ENCODE measurements at places on chromosomes 13 and 19. TPM values are rescaled to one million over a fixed set of nuclear protein-coding genes. Genes with fewer than 3 reads are reported as not detected.
A peak's percentile ranks its signal among the peaks of the same experiment; 100 is the strongest.

The CYP2A6 gene
- not detected for total RNA-seq

The IGFL1 gene
- total RNA-seq = not detected

The MIA gene
- total RNA-seq = 0.40 TPM

The FGF14 gene
- not detected for total RNA-seq

The PDE4C gene
- total RNA-seq = not detected

The KDELR1 gene
- total RNA-seq = 53.7 TPM

The OR7D4 gene
- total RNA-seq = not detected

The HCN2 gene
- not detected for total RNA-seq

The C2CD4C gene
- total RNA-seq = not detected

- no peak for DNase-seq
These were observed 16.8 kb upstream of the PSG9 start for GRCh38 chr19:43286096-43286495.

GRCh38 chr13:110499621-110500281 is 61.8 kb downstream of the RAB20 start:
- DNase-seq = no peak

GRCh38 chr13:113297370-113298042 is 467 bp downstream of the LAMP1 start:
- peak; percentile 74 for DNase-seq

- no peak for DNase-seq
These were observed 78.8 kb downstream of the SOX1 start for GRCh38 chr13:112145551-112146360.

DNA sequence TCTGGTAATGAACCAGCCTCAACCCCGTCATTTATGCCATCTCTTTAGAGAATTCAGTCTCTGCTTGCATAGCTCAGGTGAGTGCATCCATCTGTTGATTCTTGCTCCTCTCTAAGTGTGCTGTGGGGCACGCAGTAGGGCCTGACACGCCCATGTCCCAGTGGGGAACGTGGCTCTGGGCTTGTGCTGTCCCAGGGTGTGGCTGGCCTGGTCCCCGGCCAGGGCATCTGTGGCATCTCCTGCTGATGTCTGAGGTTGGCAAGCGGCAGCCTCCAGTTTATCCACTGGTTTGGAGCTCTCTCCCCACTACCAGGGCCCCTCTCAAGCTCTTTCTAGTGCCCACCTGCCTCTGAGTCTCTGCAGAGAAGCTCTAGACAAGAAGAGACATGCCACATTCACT is 146.6 kb upstream of the GJB6 start:
- no peak for DNase-seq

DNA sequence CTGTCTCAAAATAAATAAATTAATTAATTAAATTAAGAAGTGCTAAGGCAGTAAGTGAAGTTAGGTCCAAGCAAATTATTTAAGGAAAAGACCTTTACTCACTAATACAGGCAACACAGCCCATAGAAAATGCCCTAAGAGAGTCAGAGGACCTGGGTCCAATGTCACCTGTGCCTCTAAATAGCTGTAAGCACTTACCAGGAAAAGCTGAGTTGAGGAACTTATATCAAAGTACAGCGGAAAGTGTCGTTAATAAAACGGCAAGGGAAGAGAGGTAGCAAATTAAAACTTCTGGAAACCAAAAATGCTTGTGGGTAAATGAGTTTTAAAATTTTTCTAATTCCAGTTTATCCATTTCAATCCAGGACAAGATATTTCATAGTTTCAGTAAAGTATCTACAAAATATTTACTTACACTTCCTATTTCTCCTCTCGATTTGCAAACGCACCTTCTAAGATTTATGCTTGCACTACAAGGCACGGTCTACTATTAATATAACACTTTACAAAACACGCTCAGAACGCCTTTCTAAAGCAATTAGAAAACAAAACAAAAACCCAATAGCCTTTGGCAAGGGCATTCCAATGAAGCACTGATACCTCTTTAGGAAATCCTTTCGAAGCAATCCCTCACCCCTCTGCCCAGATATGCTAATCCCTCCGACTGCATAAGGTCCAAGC is 963 bp downstream of the VPS36 start:
- DNase-seq = peak; percentile 44

DNA sequence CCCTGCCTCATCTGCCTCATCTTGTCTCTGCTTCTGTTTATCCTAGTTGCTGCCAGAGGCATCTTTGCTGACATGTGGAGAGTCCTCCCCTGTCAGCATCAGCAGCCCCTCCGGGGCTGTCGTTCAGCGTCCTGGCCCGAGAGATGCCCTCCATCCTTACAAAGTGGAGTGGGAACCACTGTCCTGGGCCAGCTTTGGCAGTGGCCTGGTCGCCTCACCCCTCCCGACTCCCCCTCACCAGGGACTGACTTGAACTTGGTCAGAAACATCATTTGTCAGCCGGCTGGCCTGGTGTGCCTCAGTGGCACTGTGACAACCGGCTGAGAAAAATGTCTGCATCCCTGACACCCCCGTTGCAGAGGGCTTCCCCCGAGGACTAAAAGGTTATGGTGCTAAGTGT is 20.6 kb downstream of the FGF9 start:
- no peak for DNase-seq

- peak; percentile 89 for DNase-seq
These were observed 1.0 kb downstream of the SMIM24 start for GRCh38 chr19:3479177-3479833.

DNA sequence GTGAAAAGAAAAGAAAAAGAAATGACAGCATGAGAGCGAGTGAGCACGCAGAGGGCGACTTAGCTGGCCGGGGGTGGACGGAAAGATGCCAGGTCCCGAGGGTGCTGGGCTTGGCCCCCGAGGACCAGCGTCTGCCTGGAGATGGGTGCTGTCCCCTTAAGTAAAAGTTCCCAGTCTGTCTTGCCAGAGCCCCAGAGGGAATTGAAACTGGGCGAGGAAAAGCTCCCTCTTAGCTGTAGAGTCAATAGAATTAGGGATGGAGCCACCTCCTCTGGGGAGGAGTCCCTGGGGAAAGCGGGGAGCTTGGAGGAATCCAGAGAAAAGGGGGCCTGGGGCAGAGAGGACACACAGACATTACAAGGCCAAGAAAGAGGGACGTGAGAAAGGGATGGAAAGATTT is 13.3 kb downstream of the BCAM start:
- DNase-seq = no peak

- DNase-seq = no peak
These were observed 1.8 kb upstream of the TM6SF2 start for GRCh38 chr19:19274716-19275565.

- DNase-seq = peak; percentile 71
These were observed 661 bp upstream of the MIR17HG start for GRCh38 chr13:91346850-91347201.

DNA sequence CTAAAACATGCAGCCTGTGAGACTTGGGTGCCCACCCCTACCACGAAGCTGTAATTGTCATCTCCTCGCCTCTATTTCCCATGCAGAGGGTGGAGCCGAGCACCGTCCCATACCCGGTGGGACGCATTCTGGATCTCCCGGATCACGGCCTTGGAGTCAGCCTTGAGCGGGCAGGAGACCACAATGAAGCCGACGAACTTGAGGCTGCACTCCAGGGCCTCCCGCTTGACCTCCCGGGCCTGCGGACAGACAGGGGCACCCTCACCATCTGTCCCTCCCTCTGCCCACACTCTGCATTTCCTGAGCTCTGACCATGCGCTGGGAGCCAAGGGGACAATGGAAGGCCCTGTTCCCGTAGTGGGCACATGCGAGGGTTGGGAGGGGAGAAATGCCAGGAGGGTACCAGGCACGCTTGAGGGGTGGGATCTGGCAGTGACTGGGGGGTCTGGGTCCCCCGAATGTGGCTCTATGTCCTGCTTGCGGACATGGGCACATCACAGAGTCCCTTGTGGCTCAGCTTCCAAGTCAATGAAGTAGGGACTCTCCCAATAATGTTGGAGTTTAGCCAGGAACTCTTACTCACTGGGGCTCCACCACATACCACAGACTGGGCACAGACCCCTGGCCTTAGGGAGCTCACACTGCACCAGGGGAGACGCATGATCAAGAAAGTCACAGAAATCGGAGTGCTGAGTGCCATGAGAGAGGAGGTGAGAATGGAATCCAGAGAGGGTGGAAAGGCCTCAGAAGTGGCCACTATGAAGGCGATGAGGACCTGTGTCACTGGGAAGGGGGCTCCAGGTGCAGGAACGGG is 9.2 kb upstream of the GMIP start:
- DNase-seq = no peak

DNA sequence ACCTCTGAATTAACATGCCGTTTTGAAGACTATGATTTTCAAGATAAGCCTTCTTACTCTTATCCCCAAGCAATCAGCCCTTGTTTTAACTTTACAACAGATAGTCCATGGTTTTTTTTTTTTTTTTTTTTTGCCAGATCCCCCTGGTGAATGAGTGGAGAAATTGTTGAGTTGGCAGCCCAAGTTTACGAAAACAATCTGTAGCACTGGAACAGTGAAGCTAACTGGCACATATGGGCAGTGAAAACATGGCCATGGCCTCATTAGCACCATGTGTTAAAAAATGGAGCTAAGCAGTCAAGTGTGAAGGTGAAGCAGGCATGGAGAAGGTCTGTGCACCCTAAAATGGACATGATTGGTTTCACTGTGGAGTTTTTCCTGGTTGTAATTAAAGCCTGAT is 812.1 kb upstream of the MIR17HG start:
- DNase-seq = no peak

- no peak for DNase-seq
These were observed 13.1 kb downstream of the NAXD start for GRCh38 chr13:110628477-110628793.

- no peak for DNase-seq
These were observed 11.5 kb upstream of the ACOD1 start for GRCh38 chr13:76936763-76937162.

DNA sequence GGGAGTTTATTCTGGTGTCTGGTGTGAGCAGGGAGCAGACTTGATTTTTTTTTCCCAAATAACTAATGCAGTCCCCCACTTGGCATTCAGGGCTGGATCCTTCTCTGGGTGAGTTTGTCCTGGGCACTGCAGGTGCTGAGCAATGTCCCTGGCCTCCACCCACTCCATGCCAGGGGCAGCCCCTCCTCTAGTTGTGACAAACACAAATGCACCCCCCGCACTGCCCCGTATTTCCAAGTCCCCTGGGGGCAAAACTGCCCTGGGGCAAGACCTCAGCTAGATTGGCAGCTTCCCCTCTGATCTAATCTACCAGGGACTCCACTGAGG is 6.4 kb downstream of the MOB3A start:
- no peak for DNase-seq

GRCh38 chr19:29629836-29630534 is 23.9 kb downstream of the POP4 start:
- DNase-seq = no peak

DNA sequence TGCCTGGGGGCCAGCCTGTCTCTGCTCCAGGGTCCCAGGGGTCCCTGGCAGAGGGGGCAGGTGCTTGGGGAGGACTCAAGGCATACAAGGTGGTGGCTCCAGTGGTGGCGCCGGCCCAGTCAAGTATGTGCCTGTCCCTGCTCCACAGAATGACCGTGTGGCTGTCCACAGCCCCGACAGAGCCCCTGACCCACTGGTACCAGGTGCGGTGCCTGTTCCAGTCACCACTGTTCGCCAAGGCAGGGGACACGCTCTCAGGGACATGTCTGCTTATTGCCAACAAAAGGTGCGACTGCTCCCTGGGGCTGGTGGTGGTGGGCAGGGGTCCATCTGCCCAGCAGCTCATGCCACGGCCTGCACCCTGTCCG is 8.2 kb downstream of the YIPF2 start:
- DNase-seq = no peak

- no peak for DNase-seq
These were observed 44.0 kb downstream of the PCDH17 start for GRCh38 chr13:57675526-57675925.

DNA sequence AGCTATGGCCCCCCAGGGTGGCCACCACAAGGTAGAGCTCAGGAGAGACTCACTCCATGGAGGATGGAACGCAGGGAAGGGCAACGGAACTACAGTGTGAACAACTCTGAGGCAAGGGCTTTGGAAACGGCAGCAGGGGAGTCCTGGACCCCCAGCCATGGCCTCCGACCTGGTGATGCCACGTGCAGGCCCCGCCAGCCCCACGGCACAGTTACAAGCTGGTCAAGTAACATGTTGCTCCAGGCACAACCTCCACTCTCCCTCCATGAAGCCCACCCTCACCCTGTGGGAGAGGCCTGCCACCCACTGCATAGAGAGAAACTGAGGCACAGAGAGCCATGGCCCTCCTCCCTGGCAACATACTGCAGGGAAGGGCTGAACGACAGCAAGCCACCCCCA is 9.1 kb upstream of the CERS1 start:
- no peak for DNase-seq

DNA sequence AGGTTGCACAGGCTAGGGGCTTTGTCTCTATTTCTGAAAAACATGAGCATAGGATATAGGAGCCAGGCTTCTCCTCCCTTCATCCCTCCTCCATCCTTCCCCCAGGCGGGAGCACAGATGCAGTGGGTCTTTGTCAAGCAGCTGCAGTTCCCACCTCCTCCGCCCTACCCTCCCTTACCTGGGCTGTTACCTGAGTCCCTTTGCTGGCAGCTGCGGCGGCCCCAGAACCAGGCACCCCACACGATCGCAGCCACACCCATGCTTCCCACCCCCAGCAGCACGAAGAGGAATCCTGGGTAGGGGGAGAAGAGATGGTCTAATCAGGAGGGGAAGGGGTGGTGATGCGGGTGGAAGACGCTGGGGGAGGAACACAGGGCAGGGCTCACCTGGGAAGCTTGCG is 7.8 kb downstream of the TMIGD2 start:
- DNase-seq = no peak

DNA sequence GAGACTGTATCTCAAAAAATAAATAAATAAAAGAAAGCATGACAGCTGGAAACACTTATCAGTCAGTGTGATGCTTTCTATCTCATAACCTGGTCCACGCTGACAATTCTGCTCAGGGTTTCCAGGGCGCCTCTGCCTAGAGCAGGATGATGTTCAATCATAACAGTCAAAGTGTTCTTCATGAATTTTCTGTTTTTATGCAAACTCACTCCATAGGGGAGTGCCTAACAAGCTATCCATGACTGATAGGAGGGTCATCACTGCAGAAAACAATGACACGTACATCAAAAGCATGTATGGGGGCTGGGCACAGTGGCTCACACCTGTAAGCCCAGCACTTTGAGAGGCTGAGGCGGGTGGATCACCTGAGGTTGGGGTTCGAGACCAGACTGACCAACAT is 41.4 kb upstream of the ZNF83 start:
- no peak for DNase-seq

DNA sequence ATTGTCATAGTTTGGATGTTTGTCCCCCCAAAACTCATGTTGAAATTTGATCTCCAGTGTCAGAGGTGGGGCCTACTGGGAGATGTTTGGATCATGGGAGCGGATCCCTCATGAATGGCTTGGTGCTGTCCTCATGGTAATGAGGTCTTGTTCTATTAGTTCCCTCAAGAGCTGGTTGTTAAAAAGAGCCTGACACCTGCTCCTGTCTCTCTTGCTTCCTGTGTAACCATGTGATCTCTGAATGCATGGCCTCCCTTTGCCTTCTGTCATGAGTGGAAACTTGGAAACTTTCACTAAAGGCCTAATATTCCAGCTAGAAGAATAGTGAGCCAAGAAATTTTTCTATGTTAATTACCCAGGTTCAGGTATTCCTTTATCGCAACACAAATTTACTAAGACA is 311.4 kb upstream of the ATXN8OS start:
- DNase-seq = no peak

GRCh38 chr13:100954430-100955305 is 280.1 kb upstream of the TMTC4 start:
- no peak for DNase-seq

- no peak for DNase-seq
These were observed 6.9 kb downstream of the DCLK1 start for GRCh38 chr13:36124236-36124822.

- DNase-seq = peak; percentile 52
These were observed 22.9 kb downstream of the TLE2 start for GRCh38 chr19:3006075-3006767.

GRCh38 chr19:54616057-54616456 is 14.2 kb upstream of the LILRB1 start:
- no peak for DNase-seq

Measured in Karpas-422 (cell line).